ENCODE measurements at places on chromosomes 5 and 9. TPM values are rescaled to one million over a fixed set of nuclear protein-coding genes. Genes with fewer than 3 reads are reported as not detected.

Gene PCDHA9
- not detected for total RNA-seq

Gene IFNA2
- not detected for total RNA-seq

Gene FBLL1
- total RNA-seq: 3.8 TPM

Gene SEMA5A
- total RNA-seq: 95.6 TPM

Gene GAPVD1
- total RNA-seq: 22.4 TPM

Gene PFN3
- not detected for total RNA-seq

Gene PRDM9
- total RNA-seq: not detected

Gene TAL2
- total RNA-seq: not detected

Gene OTULINL
- not detected for total RNA-seq

Gene GABBR2
- 0.32 TPM for total RNA-seq

Gene MEIKIN
- total RNA-seq: not detected

Gene PPP3R2
- total RNA-seq: not detected

Gene SV2C
- not detected for total RNA-seq

Gene LPAR1
- 57.3 TPM for total RNA-seq
